Stimulated activated CD8-positive, alpha-beta memory T cell treated with anti-CD3 and anti-CD28 coated beads, Interleukin-4, amount 100 ng/mL, for 24 hours (primary cell): ENCODE measurements at places on chromosomes 1 and 21.

GRCh38 chr1:17684810-17685209 lies 70.3 kb upstream of the ACTL8 start:
- no peak for DNase-seq

GRCh38 chr1:215665215-215665614 lies 98.1 kb downstream of the KCTD3 start:
- no peak for DNase-seq

DNA sequence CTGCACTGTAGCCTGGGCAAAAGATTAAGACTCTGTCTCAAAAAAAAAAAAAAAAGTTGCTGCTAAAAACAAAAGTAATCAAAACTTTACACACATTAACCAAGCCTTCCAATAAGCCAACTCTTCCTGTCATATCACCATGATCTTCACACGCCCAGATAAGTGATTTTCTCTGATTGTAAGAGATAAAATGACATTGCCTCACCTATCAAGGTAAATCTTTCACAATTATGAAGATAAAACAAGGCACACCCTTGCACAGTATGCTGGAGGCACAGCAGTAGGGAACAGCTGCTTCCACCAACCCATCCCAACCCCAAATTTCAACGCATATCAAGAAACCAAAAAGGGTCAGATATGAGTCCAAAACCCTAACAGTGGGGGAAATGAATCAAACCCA lies 8.8 kb upstream of the TIAM1 start:
- no peak for DNase-seq

DNA sequence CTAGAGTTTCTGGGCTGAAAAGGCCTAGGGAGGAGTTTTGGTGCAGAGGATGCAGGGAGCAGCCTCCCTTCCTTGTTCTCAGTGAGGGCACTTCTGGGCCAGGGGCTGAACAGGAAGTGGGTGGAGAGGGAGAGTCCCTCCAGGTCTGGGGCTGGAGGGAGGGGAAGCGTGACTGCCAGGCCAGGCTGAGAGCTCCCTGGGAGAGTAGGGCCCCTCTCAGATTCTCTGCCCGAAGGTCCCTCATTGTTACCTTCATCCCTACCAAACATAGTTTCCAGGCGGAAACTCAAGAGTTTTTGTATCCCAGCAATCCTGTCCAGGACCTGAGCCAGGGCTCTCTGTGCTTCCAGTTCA lies 36.8 kb downstream of the CITED4 start:
- no peak for DNase-seq

DNA sequence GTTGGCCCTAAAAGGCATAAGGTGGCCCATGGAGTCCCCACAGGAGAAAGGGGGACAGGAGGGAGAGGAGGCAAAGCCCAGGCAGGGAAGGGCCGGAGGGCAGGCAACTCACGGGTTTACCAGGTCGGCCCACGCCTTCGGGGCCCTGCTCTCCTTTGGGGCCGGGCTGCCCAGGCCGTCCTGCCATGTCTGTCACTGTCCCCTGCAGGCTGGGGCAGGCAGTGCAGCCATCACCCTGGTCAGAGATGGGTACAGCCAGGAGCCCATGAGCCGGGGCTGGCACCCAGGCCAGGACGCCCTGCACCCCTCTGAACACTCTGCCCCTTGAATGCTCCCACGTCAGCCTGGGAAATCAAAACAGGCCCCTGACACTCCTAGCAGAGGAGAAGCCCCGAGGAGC lies 19.8 kb downstream of the COL16A1 start:
- no peak for DNase-seq

DNA sequence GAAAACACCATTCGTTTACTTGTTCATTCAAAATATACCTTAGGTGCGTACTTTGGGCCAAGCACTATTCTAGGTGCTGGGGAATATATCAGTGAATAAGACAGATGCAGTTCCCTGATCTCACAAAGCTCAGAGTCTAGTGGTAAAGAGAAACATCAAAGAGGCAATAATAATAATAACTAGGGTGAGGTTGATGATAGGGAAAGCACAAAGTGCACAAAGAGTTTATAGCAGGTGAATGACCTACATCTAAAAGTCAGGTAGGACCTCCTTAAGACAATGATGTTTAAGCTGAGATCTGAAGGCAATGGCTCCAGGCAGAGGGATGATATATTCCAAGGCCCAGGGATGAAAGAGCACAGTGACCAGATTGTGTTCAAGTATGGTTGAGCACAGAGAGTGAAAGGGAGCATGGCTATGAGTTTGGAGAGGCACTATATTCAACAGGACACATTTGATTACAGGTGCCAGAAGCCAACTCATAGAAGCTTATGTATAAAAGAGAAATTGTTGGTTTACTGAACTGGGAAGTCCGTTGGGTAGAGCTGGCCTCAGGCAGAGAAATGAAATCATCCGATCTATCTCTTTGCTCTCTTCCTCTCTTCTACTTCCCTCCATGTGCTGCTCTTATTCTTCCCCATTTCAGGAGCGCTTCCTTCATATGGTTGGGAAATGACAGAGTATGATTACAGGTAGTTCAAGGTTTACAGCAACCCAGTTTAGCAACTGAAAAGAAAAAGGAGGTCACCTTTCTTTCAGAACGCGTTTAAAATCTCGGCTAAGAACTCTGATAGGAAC lies 23.0 kb upstream of the CCT8 start:
- no peak for DNase-seq

DNA sequence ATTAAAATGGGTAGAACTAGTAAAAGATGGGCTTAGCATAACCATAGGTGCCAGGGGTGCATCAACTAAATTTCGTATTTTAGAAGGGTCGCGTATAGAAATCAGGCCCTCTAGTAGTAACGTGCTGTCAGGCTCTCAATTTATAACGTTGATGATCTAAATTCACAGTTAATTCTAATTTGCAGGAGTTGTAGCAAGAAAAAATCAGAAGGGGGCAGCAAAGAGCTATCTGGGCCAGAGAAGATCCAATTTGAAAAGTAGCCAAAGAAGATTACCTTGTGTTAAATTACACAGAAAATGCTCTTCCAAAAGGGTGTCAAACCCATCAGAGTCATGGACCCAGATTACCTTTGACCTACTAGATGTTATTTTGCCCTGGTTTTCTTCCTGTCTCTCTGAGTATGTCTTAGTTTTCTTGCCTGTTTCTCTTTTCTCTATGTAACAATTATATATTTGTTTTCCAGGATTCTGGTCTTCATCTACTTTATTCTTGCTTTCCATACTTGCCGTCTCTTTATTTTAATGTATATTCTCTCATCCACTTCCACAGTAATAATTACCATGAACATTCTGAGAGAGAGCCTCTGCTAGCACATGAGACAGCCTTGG lies 1030.9 kb downstream of the AMY1C start:
- DNase-seq = no peak

DNA sequence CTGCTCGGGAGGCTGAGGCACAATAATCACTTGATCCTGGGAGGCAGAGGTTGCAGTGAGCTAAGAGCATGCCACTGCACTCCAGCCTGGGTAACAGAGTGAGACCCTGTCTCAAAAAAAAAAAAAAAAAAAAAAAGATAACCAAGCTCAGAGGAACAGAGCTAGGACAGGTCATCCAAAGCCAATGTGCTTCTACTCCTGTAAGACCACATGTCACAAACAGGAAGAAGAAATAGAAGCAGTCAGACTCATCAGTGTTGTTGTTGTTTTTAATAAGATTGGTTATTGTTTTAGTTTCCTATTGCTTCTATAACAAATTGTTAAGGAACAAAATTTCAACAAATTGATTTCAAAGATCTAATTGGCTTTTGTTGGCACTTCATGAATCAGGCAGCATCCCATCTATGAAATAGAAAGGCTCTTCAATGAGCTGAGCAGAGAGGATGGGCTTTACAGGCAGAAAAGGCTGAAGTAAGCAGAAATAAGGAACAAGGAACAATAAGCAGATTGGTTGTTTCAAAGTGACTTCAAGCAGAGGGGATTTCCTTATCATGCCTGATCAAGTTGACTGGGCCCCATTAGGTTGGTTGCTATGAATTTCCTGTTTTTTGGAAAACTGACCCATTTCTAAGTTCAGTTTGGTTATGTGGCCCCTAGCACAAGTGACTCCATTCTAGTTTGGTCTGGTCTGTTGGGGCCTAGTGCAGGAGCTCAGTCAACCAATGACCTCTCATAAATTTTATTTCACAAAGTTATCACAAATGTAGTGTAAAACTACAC lies 6.0 kb upstream of the AKNAD1 start:
- DNase-seq = no peak

DNA sequence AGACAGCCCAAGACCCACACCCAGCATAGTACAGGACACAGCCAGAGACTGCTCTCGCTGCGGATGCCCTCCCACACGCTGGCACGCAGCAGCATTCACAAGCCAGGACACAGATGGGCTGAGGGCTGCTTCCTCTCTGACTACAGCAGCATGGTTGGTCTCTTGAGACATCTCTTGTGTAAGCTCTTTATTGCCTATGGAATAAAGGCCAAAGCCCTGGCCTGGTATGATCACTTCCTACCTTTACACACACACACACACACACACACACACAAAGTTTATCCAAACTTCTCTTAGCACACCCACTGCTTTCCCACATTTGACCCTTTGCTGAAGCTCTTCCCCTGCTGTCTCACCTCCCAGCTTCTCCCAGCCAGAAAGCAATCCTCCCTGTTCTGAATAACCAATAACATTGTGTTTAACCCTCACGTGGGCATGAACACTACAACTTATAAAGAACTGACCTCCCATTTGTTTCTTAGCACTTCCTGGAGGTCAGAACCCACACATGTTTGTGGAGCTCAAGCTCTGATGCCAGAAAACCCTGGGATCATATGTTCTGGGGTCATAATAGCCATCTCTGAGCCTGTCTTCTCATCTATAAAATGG lies 1.2 kb upstream of the LUZP1 start:
- DNase-seq = no peak

DNA sequence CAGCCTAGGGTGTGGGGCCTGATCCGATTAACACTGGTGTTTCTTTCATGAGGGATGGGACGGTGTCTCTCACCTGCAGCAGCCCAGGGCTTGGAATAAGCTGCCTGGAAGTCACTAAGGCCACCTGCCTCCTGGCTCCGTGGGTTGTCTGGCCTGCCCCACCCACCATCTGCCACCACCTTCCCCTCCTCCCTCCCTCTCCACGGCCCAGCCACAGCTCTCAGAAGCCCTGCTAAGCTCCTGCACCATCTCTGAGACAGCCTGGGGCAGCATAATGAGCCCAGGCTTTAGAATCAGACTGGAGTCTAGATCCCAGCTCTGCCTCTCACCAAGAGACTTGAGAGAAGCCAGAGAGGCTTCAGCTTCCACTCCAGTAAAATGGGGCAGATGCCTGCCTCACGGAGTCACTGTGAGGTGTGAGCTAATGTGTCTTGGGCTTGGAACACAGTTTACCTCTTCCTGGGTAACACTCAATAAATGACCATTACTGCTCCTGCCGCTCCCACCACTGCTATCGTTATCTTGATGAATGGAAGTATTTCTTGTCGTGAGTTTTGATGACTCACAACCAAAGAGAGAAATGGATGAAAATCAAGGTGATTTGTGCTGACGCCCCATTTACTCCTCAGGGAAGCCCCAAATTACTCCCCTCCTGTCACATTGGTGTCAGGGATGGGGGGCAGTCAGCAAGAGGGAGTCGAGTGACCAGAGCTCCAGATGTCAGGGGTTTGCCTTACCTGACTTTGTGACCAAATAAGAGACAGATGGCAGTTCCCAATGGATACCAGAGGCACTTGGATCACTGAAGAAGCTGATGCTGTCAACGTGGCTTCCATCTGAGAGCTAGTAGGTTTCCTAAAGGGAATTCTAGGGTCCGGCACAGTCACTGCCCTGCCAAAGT lies 23.5 kb upstream of the C1QA start:
- no peak for DNase-seq
